ENCODE measurements at places on chromosomes 16 and 17.

GRCh38 chr17:38619451-38619795 is 13.7 kb upstream of the SRCIN1 start:
- peaks cover under 1% of the 10 kb centered on the region for H3K4me1 ChIP-seq
- ATAC-seq = no peak
- no peaks in the 10 kb centered on the region for H3K36me3 ChIP-seq

- no peak for ATAC-seq
- H3K27ac ChIP-seq = no peak overlapping the region
- H3K36me3 ChIP-seq = no peaks in the 10 kb centered on the region
- H3K4me1 ChIP-seq = no peaks in the 10 kb centered on the region
- no peak overlapping the region for H3K4me3 ChIP-seq
- peaks cover 37% of the 10 kb centered on the region for H3K27me3 ChIP-seq
Measured at GRCh38 chr16:71205482-71206131, 24.9 kb downstream of the HYDIN start.

DNA sequence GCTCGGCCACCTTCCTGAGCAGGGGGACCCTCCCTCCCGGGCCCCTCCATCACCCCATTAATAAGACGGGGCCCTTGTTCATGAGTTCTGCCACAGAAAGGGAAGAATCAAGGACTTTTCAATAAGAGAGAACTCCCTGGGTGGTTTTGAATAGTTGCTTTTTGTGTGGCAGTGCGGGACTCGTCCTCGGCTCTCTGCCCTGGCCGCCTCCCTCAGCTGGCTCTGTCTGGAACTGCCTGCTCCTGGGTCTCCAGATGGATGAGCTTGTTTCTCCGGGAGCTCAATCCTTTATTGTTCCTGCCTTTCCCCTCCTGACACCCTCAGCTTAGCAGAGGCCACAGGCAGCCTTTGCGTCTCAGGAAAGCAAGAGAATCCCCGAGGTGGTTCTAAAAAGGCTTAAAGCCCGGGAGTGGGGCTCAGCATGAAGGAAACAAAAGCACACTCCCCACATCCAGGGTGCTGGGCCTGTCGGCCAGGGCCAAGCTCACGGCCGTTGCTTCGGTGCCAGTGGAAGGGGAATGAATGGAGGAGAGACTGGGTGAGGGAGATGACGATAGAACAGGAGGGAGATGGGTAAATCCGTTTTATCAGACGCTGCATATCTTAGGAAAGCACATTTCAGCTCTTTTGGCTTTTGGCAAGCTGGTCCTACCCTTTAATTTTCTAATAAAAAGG is 60.2 kb downstream of the RAI1 start:
- H3K36me3 ChIP-seq = peaks cover 7% of the 10 kb centered on the region
- no peak overlapping the region for H3K4me3 ChIP-seq
- peaks cover 21% of the 10 kb centered on the region for H3K4me1 ChIP-seq
- no peak overlapping the region for H3K27ac ChIP-seq

DNA sequence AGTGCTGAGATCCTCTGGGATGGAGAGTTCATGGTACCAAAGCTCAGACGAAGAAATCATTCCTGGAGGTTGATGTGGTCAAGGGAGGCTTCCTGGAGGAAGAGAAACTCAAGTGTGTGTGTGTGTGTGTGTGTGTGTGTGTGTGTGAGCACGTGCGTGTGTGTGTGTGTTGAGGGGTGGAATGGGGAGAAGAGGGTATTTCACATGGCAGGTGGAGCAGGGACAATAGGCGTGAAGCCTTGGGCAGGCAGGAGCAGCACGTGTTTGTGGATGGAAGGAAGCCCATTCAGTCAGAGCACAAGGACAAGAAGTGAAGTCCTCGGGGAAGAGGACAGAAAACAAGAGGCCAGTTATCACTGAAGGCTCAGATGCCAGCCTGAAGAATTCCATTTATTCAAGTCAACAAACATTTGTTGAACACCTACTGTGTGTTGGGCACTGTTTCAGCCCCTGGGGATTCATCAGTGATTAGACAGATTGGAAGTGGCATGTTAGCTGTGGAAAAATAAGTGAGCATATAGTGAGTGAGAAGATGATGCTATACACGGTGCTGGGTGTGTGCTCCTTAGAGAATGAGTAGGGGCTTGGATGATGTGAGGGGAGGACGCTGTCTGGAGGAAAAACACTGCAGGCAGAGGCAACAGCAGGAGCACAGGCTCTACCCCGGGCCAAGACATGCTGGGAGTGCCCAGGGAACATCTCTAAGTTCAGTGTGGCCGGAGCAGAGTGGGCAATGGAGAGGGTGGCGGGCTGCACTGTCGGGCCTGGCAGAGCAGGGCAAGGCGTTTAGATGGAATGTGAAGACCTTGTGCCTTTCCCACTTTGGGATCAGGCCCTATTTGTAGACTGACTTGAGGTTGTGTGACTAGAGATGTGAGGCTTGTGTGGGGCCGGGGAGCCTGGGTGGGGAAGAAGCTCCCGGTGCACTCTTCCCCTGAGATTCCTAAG is 267.1 kb downstream of the CBLN1 start:
- no peaks in the 10 kb centered on the region for H3K4me1 ChIP-seq
- H3K36me3 ChIP-seq = no peaks in the 10 kb centered on the region
- no peak overlapping the region for H3K4me3 ChIP-seq
- no peak overlapping the region for H3K27ac ChIP-seq

- H3K36me3 ChIP-seq = peaks cover 26% of the 10 kb centered on the region
- no peak for ATAC-seq
- H3K27me3 ChIP-seq = no peaks in the 10 kb centered on the region
- peaks cover 50% of the 10 kb centered on the region for H3K4me1 ChIP-seq
Measured at GRCh38 chr17:40224718-40225550, 5.8 kb downstream of the WIPF2 start.
